ENCODE measurements at places on chromosomes 11 and 22. TPM values are rescaled to one million over a fixed set of nuclear protein-coding genes. Genes with fewer than 3 reads are reported as not detected.
A peak's percentile ranks its signal among the peaks of the same experiment; 100 is the strongest.

- peak; percentile 100 for DNase-seq
These were observed at the start of gene NUP98 for GRCh38 chr11:3797329-3798090. Gene NUP98, minus strand, starts transcription at chr11:3797554. Its CDS starts 15,437 bp downstream, at chr11:3782117.

DNA sequence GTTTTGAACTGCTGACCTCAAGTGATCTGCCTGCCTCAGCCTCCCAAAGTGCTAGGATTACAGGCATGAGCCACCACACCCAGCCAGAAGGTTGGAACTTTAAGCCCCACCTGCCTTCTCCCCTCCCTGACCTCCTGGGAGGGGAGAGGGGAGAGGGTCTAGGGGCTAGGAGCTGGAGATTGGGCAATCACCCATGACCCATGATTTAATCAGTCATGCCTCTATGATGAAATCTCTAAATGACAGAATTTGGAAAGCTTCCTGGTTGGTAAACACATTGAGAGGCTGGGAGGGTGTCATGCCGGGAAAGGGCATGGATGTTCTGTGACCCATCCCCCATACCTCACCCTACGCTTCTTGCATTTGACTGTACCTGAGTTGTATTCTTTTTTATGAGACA, 17.1 kb upstream of the TFIP11 start:
- no peak for DNase-seq

GRCh38 chr11:11211186-11211585, 141.9 kb downstream of the CSNK2A3 start:
- DNase-seq = no peak

DNA sequence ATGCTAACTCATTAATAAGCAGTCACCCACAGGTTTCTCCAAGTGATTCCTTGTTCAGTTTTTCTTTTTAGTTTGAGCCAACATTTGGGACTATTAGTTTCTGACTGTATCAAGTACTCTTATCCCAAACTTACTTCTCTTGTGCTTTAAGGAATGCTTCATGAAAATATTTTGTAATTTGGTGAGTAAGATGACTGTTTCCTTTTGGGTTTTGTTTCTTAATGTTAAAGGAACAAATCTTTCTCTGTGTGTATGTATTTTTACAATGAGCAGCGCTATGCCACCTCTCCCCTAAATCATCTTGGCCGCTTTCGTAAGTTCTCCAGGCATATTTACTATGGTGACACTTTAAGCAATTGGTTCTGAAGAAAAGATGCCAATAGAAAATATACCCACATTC, 72.4 kb downstream of the LDLRAD3 start:
- DNase-seq = no peak

DNA sequence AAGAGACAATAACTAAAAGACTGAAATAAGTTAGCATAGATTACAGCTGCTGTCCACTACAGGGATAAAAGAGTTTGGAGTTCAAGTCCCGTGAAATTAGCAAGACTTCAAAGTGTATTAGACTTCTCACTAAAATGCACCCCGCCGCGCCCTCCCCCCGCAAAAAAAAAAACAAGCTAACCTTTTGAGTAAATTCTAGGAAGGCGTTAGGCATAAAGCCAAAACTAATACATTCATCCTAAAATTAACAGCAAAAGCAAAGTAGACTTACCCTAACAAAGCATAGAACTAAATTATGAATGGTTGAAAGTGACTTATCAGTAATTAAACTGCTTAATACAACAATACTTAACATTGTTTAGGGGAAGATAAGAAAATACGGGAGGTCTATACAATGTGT, 581.0 kb upstream of the CHORDC1 start:
- DNase-seq = no peak

The PATE2 gene
- total RNA-seq = not detected

The TCN1 gene
- not detected for total RNA-seq

The KRTAP5-7 gene
- total RNA-seq = not detected

Measured in activated CD4-positive, alpha-beta memory T cell treated with anti-CD3 and anti-CD28 coated beads for 36 hours (primary cell).